Activated CD8-positive, alpha-beta memory T cell treated with anti-CD3 and anti-CD28 coated beads for 36 hours (primary cell): ENCODE measurements at places on chromosomes 4 and X. TPM values are rescaled to one million over a fixed set of nuclear protein-coding genes. Genes with fewer than 3 reads are reported as not detected.

ITGB1BP2 gene
- total RNA-seq, result 4.6 TPM

GPR119 gene
- not detected for total RNA-seq

PCDH11X gene
- not detected for total RNA-seq

LGI2 gene
- total RNA-seq, result not detected

TASL gene
- 1.5 TPM for total RNA-seq

PDLIM3 gene
- not detected for total RNA-seq

FGD1 gene
- total RNA-seq, result 0.04 TPM

TBX22 gene
- total RNA-seq, result not detected

ADH7 gene
- not detected for total RNA-seq

KLHL34 gene
- total RNA-seq, result 0.40 TPM

CRMP1 gene
- not detected for total RNA-seq

IDUA gene
- 13.4 TPM for total RNA-seq

RPA4 gene
- 0.48 TPM for total RNA-seq

CTPS2 gene
- 6.3 TPM for total RNA-seq

UGT2B10 gene
- total RNA-seq, result not detected

NPY1R gene
- total RNA-seq, result not detected

SSX4B gene
- total RNA-seq, result not detected

CLCN5 gene
- total RNA-seq, result 3.4 TPM

DUX4 gene
- not detected for total RNA-seq

OPRPN gene
- total RNA-seq, result not detected

TCEAL5 gene
- total RNA-seq, result not detected

SPON2 gene
- total RNA-seq, result 3.2 TPM

SULT1E1 gene
- total RNA-seq, result not detected

BMP3 gene
- not detected for total RNA-seq

SMIM10L2A gene
- 0.38 TPM for total RNA-seq

FGFRL1 gene
- 17.7 TPM for total RNA-seq

ARHGAP24 gene
- total RNA-seq, result not detected

GPC3 gene
- not detected for total RNA-seq

FAAH2 gene
- total RNA-seq, result 1.4 TPM

ADD1 gene
- 154 TPM for total RNA-seq

KLHL13 gene
- total RNA-seq, result 0.29 TPM

MSANTD1 gene
- total RNA-seq, result 0.21 TPM

ZNF630 gene
- total RNA-seq, result 1.3 TPM

PAGE1 gene
- total RNA-seq, result not detected

ARHGAP36 gene
- not detected for total RNA-seq

POU4F2 gene
- not detected for total RNA-seq

SLIT2 gene
- total RNA-seq, result not detected

MAGEC3 gene
- total RNA-seq, result not detected

CDX4 gene
- not detected for total RNA-seq

GK2 gene
- not detected for total RNA-seq

MAGEA12 gene
- total RNA-seq, result not detected

FHL1 gene
- total RNA-seq, result 18.2 TPM

SMR3B gene
- total RNA-seq, result not detected

CPE gene
- total RNA-seq, result not detected

HHIP gene
- not detected for total RNA-seq

ARL9 gene
- 0.15 TPM for total RNA-seq

SYN1 gene
- total RNA-seq, result 0.84 TPM

SLC10A7 gene
- 16.3 TPM for total RNA-seq

PLXNB3 gene
- total RNA-seq, result 0.48 TPM

F8 gene
- total RNA-seq, result 10.2 TPM

NAP1L3 gene
- 1.6 TPM for total RNA-seq

GNRHR gene
- total RNA-seq, result not detected

NUDT10 gene
- 1.2 TPM for total RNA-seq

FGF13 gene
- total RNA-seq, result not detected

AMTN gene
- not detected for total RNA-seq
